ENCODE measurements at places on chromosomes 5 and 9.

GRCh38 chr5:8478326-8478725 is 609.4 kb downstream of the MTRR start:
- DNase-seq, result no peak

DNA sequence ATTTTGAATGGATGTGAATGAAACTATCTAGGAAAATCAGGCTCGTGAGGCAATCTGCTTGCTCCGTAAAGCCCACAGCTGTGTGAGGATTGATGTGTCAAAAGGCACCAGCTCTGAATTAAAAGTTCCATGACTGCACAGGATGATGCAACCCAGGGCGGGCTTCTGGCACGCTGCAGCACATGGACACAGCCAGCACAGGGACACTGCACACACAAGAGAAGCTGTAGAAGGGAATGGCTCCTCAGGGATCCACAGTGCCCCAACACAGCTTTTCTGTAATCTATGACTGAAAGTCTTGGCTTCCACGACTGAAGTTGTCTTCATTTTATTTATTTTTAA is 151.0 kb downstream of the GCNT1 start:
- DNase-seq, result peak; percentile 28

GRCh38 chr5:1757511-1757910 is 42.1 kb downstream of the MRPL36 start:
- no peak for DNase-seq

DNA sequence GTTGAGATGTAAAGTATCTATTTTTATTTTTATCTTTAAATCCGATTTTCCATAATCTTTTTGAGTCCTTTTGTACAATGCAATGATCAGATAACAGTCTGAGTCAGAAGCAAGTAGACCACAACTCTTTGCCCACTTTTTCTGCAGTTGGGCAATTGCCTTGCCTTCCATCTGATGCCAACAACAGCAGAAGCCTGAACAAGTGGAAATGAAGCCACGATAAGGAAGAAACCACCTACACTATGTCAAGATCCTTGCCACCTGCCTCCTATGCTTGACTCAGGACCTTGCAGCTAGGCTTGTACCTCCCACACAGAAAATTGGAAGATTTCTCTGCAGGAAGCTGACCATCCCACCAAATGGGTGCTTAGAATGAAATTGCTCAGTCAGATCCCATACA is 78.6 kb downstream of the ANXA1 start:
- DNase-seq, result no peak

- no peak for DNase-seq
Observed at GRCh38 chr9:123174887-123175518, 93.4 kb downstream of the STRBP start.

Measured in omental fat pad (tissue), 4 donors.